Esophagus squamous epithelium (tissue), 5 donors: ENCODE measurements at places on chromosomes 1 and 21. TPM values are rescaled to one million over a fixed set of nuclear protein-coding genes. Genes with fewer than 3 reads are reported as not detected.

DNA sequence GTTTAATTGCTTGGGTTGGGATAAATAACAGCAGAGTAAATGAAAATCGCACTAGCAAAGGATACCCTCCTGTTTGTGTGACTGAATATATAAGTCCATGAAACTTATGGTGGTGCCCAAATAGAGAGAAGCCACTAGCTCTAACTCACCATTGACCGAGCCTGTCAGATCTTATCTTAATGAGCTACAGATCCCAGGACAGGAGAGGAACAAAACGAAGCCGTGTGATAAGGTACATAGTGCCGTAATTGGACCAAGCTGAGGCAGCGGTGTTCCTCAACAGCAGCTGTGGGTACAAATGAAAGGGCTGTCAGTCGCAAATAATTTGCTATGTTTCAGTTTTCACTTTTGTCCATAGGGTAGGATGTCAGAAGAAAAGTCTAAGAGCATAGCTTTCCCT, 276.1 kb downstream of the PTBP2 start:
- DNase-seq, result no peak

DNA sequence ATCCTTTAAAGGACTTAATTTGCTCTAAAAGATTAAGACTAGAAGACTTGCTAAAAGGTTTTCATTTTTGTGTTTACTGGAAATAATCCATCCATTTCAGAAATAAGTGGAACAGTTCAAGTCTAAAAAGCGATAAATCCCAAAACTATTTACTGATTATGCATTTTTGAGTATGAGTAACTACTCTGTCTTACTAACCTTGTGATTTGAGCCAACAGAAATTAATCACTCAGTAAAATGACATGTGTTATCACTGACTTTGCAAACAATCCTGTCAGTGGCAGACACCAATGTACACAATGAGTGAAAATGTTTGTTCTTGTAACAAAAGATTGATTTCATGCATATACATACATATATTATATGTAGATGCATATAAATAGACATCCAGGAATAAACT, 218.0 kb downstream of the DENND1B start:
- DNase-seq, result no peak

- no peak for DNase-seq
Observed at GRCh38 chr1:208318150-208318734, 74.1 kb upstream of the PLXNA2 start.

GRCh38 chr1:98119796-98120195, 199.0 kb upstream of the DPYD start:
- no peak for DNase-seq

- DNase-seq, result no peak
Observed at GRCh38 chr1:211647711-211648121, 27.7 kb downstream of the NEK2 start.

DNA sequence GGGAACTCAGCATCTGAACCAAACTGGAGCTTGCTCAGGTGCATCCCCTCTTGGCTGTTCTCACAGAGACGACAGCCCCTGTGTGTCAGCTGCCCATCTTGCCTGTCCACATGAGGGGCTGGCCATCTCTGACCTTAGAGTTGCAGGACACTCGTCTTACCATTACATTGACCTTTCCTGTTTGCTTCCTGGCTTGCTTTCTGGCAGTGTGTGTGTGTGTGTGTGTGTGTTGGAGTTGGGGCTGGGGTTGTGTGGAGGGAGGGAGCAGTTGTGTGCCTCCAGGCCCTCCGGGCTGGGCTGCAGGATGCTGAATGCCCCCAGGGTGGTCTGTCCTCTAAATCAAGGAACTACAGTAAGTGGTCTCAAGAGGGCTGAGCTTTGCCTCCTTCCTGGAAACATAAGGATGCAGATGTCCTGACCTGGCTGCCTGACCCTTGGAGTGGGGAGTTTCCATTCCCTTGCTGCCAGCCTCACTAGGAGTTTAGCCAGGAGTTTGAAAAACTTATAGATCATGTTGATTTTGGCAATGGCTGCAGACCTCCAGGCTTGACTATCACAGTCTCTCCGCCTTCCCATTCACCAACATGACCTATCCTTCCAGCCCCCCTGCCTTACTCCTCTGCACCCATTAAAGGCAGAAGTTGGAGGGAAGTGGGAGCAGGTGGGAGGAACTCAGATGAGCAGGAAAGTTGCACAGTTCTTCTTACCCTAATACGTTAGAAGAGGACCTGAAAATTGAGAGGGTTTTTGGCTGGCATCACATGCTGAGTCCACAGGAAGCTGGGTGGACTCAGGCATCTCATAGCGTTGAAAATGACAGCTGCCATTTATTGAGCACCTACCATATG, 19.0 kb downstream of the RASSF5 start:
- DNase-seq, result no peak

- DNase-seq, result no peak
Observed at GRCh38 chr1:102529446-102529845, 532.7 kb upstream of the OLFM3 start.

GRCh38 chr1:247448107-247448791, 9.7 kb downstream of the OR2B11 start:
- DNase-seq, result no peak

DNA sequence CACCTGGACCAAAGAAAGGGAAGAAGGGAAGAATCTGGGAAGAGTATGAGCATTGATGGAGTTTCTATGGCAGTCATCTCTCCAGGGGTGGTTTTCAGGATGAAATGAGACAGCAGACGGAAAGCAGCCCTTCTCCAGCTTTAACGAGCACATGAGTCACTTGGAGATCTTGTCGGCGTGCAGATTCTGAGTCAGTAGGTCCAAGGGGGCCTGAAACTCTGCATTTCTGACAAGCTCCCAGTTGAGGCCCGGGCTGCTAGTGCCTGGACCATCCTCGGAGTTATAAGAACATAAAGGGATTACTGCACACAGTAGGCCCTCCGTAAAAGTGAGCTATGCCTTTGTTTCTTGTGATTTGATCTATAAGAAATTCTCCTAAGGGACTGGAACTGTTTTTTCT, 17.6 kb downstream of the HSPG2 start:
- no peak for DNase-seq

The CD244 gene
- 0.18 TPM for total RNA-seq

DNA sequence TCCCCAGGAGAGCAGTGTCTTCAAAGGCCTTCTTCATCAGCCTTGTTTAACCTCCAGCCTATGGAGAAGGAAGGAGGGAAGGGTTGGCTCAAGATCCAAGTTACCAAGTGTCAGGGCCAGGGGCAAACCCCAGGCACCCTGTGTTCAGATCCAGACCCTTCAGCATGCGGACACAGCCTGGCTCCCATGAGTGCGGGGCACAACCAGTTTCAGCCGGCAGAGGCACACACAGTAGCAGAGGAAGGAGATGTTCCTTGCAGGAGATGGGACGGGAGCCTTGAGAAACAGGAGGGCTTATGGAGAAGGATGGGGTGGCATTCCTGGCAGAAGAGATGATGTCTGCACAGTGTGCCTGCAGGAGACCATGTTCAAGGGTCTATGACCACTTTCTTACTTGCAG, 161.7 kb upstream of the EDN2 start:
- DNase-seq, result no peak

GRCh38 chr1:18618546-18619466, 11.8 kb upstream of the PAX7 start:
- no peak for DNase-seq

DNA sequence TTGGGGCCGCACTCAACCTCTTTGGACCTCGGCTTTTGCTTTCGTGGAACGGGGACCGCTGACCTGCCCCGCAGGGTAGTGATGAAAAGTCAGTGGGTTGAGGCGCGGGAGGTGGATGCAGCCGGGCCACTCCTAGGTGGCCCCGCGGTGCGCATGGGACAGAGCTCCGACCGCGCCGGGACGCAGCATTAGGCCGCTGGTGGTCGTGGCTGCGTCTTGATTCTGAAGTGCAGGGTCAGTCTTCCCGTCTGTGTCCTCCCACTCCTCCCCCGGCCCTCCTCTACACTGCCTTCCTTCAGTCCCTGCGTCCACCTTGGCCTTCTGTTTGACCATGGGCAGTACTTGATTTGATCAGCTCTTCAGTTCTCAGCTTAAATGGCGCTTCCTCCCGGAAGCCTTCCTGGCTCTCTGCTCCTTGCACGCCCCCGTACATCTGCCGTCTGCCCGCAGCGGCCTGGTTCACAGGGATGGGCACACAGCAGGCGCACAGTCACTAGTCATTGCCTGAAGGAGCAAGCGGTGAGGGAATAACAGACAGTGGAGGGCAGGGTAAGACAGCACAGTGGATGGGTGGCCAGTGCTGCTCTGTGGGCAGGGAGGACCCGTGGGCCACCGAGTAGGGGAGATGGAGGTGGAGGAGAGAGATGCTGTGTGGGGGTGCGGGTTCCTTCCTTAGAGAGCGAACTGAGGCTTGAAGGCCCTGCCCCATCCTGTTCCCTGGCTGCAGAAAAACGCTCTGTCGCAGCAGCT, 633 bp downstream of the THEMIS2 start:
- no peak for DNase-seq

DNA sequence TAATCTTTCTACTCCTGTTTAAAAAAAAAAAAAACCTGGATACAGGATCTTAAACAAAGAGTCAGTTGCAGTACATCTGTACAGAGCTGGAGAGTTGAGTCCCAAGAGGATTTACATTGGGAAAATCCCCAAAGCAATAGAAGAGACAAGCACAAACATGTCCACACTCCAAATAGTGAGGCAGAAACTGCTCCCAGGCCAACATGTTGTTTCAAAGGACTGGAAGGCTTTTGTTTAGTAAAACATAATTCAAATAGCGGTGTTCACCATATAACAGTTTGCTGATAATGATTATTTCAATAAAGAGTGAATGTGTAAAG, 425.4 kb downstream of the ADGRL2 start:
- no peak for DNase-seq

The CAPN9 gene
- not detected for total RNA-seq

DNA sequence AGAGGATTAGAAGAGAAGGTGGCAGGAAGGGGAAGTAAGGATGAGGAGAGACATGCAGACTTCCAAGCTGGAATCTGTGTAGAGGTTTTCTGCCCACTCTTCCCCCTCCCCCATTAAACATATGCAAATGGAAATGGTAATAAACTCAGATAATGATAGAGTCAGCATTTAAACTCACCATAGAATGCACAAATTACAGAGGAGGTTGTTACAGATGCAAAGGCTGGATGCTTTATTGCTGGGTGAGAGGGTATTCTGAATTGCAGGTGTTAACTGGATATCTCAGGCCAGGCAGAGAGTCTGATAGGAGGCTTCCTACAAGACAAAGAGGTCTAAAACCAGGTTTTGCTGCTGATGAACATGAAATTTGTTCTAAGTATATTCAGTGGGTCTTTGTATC, 372.5 kb downstream of the SEC16B start:
- DNase-seq, result no peak

DNA sequence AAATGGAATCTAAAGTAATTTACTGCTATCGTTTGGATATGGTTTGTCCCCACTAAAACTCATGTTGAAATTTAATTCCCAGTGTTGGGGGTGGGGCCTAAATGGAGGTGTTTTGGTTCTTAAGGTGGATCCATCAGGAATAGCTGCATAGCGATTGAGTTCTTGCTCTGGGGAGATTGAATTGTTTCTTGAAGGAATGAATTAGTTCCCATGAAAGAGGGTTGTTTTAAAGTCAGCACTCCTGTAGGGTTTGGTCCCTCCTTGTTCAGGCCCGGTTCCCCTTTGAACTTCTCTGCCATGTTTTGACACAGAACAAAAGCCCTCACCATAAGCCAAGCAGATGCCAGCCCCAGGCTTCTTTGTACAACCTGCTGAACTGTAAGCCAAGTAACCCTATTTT, 170.9 kb downstream of the COL11A1 start:
- DNase-seq, result no peak

GRCh38 chr1:214648801-214649200, 45.8 kb downstream of the CENPF start:
- DNase-seq, result no peak

DNA sequence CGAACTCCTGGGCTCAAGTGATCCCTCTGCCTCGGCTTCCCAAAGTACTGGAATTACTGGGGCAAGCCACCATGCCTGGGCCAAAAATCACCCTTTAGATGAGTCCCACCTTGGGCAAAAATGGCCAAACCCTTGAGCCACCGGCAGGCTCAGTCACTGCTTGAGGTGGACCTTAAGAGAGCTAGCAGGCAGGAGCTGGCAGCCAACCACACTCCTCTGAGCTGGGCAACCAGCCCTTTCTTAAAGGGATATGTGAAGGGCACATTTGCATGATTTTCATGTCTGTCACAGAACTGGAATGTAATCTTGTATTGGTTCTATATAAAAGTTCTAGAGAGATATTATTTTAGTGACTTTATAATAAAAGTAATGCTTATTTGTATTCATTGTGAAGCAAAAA, 316.5 kb downstream of the PBX1 start:
- DNase-seq, result no peak

DNA sequence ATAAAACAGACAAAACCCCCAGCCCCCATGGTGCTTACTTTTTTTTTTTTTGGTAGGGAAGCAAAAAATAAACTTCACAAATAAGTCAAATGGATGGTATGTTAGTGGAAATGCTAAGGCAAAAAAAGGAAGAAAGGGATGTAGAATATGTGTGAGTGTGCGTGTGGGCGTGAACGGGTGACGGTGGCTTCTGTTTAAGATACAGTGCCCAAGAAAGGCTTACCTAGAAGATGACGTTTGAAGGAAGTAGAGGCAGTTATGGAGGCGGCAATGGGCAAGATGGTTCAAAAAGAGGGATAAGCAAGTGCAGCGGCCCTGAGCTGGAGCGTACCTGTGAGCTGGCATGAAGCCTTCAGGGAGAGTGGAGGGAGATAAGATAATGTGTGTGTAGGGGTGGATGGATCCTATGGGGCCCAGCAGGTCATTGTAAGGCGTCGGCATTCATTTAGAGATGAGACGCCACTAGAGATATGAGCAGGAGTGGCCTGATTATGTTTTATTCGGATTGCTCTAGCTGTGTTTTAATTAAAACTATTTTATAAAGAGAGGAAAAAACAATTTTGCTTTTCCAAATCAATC, 19.9 kb downstream of the LEPR start:
- no peak for DNase-seq

DNA sequence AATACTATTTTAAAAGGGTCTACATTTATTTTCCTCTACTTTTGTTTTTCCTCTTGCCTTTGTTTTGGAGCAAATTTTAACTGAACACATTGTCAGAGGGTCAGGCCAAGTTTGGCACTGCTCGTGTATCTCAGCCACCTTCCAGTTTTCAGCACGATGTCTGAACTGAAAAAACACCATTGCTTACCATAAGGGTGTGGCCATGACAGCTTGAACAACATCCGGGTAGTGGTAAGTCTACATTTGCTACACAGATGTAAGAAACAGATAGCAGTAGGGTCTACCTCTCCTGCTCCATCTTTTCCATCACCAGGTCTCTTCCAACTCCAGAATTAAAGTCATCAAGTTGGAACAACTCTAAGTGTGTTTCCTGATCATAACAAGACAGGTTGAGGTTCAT, 4.2 kb downstream of the HIVEP3 start:
- no peak for DNase-seq

DNA sequence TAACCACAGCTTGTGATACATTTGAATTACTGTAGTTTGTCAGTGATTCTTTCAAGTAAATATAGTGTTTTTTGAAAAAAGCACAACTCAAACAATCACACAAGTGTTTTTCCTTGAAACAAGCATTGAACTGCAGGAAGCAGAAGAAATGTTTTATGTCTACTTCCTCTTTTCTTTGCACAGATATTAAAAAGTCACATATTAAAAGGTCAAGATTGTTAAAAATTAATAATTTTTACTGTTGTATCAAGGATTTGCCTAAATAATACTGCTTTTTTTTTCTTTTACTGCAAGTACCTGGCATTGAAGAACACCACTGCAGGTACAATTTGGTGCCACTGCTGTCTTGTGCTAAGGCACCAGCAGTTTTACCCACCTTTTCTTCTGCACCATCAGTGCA, 214.2 kb upstream of the C1orf105 start:
- DNase-seq, result no peak

- no peak for DNase-seq
Observed at GRCh38 chr1:199522338-199522737, 505.2 kb upstream of the NR5A2 start.

The RGS18 gene
- 0.53 TPM for total RNA-seq

The SLC25A34 gene
- total RNA-seq, result 0.44 TPM
